ENCODE measurements at places on chromosomes 12 and 14. TPM values are rescaled to one million over a fixed set of nuclear protein-coding genes. Genes with fewer than 3 reads are reported as not detected.

DNA sequence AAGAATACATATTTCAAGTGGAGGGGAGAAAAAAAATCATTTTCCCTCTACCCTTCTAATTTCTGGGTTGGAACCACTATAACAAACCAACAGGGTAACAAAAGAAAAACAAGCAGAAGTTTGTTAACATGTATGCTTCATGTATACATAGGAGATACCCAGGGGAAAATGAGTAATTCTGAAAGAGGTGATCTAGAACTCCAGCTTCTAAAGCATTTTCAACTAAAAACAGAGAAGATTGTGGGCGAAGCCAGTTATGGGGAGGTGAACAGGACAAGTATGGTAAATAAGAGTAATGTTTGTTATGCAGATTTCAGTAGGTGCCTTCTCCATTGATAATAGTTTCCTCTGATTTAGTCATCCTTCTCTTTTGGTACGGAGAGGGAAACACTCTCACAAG is 16.7 kb downstream of the FNTB start:
- no peak for DNase-seq

- no peak for DNase-seq
Observed at GRCh38 chr14:69333791-69334337, 64.2 kb downstream of the ERH start.

DNA sequence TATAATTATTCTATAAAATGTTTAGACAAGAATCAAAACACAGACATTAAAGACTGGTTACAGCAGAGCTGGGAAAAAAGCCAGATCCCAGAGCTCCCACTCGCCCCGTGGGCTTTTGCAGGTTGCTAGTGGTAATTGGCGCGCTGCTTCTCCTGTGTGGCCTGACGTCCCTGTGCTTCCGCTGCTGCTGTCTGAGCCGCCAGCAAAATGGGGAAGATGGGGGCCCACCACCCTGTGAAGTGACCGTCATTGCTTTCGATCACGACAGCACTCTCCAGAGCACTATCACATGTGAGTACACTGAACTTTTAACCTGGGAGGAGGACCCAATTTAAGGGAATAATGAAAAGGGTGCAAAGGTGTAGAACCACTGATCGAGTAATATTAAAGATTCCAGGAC is 7.5 kb downstream of the TMEM52B start:
- DNase-seq, result no peak

DNA sequence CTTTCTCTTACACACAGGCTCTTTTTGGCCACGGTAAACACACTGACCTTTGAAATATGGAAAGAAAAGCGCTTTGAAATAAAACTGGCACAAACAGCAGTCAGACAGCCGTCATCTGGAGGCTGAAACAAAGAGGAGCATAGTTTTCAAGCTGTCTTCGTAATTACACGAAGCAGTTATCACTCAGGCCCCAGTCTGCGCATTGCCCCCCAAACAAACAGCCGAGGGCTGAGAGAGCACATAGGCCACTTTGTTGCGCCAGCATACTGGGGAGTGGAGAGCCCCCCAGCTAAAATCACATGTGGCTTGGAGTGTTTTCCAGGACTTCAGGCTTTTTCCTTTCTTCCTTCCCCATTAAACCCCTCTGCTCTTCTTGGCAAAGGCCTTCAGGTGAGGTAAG is 142.9 kb upstream of the BTG1 start:
- no peak for DNase-seq

DNA sequence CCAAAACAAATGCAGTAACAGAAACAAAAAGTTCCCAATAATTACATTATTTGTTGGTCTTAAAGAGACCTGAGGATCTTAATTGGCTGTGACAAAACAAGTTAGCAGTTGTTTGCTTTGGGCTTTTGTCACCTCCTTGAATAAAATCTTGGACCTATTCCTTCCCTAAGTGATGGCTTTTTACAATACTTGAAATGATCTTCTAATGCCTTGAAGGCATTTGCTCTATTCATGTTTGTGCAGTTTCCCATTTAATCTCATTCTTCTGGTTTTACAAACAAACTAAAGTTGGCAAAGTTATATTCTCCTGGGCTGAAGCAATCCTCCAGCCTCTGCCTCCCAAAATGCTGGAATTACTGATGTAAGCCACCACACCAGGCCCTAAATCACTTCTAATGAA is 98.8 kb downstream of the OSBPL8 start:
- no peak for DNase-seq

GRCh38 chr14:94337274-94337673 is 14.1 kb upstream of the SERPINA6 start:
- DNase-seq, result no peak

GRCh38 chr12:104263580-104264358 is 39.8 kb upstream of the EID3 start:
- no peak for DNase-seq

GRCh38 chr12:12008931-12009611 is 61.7 kb upstream of the BCL2L14 start:
- peak; percentile 12 for DNase-seq

DNA sequence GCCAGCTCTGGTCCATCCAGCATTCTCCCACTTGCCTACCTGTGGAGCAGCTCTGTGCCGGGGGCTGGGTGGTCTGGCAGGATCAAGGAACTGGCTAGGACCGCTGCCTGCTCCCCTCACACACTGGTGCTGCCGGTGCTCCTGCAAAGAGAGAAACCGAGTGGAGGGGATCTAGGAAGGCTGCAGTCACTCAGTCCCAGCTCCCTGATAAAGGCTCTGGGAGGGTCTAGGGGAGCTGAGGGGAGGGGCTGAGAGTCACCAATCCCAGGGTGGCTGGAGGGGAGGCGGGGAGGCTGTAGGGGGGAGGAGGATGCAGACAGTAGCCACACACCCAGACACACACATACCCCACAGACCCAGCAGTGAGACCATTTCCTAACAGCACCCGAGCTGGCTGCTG is at the start of gene TAC3:
Gene TAC3, minus strand, starts transcription at position 182 of the 400 bp plus-strand sequence. CDS start 732 bp downstream, outside the sequence.
- DNase-seq, result no peak

DNA sequence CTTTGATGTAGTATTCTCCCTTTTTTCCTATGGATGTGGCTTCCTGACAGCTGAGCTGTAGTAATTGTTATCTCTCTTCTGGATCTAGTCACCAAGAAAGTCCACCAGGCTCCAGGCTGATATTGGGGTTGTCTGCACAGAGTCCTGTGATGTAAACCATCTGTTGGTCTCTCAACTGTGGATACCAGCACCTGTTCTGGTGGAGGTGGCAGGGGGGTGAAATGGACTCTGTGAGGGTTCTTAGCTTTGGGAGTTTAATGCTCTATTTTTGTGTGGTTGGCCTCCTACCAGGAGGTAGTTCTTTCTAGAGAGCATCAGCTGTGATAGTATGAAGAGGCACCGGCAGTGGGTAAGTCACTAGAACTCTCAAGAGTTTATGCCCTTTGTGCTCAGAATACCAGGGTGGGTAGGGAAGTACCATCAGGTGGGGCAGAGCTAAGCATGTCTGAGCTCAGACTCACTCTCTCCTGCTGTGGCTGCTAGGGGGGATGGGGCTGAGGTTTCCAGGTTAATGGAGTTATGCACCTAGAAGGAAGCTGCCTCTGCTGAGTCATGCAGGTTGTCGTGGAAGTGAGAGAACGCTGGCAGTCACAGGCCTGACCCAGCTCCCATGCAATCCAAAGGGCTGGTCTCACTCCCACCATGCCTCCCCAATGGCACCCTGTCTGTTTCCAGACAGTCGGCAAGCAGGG is 3.0 kb upstream of the TAS2R14 start:
- DNase-seq, result no peak

GRCh38 chr12:104877103-104877705 is 80.9 kb downstream of the SLC41A2 start:
- peak; percentile 30 for DNase-seq

DNA sequence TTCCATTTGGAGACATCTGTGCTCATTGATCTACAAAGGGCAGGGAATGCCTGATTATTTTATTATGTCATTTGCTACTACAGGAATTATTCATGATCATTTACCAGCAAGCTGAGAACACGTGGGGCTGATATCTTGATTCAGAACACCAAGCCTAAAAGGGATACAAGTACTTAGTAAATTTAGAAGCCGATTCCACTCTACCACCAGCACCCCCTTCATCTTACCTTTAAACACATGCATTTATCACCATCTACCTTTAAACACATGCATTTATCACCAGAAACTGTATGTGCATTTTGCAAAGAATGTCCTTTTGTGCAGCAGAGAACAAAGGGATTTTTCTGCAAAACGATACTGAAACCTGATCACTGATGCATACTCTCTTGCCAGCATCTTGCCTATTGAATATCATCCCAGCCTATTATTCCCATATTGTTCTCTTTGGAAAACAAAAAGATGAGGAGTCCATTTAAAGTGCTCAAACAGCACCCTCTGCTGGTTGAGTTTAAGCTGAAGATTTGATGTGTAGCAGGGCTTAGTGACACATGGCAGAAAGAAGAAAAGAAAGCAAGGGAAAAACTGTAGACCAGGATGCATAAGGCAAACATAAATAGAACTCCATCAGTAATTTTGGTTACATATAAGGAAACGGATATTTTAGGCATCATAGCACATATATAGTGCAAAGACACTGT is 132.6 kb upstream of the PLEKHG7 start:
- DNase-seq, result peak; percentile 72

Gene TDRD9
- 2.8 TPM for polyA plus RNA-seq

Gene RIN3
- 60.1 TPM for polyA plus RNA-seq

Gene SERPINA5
- polyA plus RNA-seq, result not detected

Gene AACS
- 11.9 TPM for polyA plus RNA-seq

Gene CLEC7A
- polyA plus RNA-seq, result 1.4 TPM
